ENCODE measurements at places on chromosomes 5 and 9. TPM values are rescaled to one million over a fixed set of nuclear protein-coding genes. Genes with fewer than 3 reads are reported as not detected.

- DNase-seq, result no peak
Measured at GRCh38 chr5:78811866-78812265, 163.3 kb upstream of the LHFPL2 start.

PTCH1 gene
- total RNA-seq, result 6.3 TPM

- DNase-seq, result no peak
Measured at GRCh38 chr9:127539982-127540663, 72.0 kb upstream of the STXBP1 start.

CBY3 gene
- total RNA-seq, result 0.61 TPM

DNA sequence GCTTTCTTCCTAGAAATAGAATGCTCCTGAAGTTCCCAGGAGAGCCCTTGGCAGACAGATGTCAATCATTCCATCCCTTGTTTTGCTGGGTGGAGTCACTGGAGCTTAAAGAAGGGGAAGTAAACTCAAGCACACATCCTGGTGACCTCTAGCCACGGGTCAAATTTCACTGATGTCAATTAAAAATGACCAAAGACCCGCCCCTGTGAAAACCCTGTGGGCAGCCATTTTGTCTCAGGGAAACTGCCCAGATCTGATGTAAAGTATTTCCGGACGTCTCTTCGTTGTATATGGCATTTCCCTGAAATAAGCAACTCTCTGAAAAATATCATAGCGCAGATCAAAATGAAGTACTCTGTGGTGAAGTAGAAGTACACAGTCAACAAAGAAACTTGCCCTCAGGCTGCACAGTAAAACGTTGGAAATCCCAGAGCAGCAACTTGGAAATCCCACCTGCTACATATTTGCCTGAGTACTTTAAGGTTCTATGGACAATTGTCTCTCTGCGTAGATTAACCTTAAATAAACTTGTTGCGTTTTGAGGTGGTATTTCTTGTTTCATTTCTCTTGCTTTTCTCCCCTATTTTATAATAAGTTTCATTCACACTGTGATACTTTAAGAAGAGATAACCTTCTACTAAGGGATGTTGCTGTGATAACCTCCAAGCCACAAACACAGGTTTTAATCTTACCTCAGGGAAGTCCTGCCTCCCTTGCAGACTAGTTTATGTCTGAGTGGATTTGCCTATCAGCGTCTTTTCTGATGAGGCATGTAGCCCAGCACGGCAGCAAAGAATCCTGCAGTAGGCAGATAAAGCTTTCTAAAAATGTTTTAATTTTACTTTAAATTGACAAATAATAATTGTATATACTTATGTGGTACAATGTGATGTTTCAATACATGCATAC is 60.9 kb upstream of the PIP5K1B start:
- no peak for DNase-seq

DNA sequence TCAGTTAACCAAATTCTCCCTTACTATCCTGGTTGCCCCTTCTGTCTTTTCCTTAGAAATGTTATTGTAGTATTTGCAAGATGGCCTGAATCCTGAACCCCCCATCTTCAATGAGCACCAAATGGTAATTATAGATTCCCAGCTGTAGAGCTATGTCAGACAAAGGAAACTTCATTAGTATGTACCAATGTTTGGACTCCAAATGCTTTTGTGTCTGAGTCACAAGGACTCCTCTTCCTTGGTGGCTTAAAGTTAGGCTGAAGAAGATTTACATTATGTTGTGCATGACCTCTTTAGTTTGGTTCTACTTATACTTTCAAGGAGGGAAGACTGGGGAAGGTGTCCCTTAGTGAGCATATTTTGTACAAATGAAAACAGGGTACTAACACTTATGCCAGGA is 105.9 kb upstream of the CDKN2B start:
- DNase-seq, result no peak

PCDHB5 gene
- not detected for total RNA-seq

ANKRD33B gene
- 9.9 TPM for total RNA-seq

FGD3 gene
- total RNA-seq, result 41.3 TPM

- DNase-seq, result no peak
Measured at GRCh38 chr9:130955947-130956621, 17.0 kb upstream of the FIBCD1 start.

CEL gene
- total RNA-seq, result 1.0 TPM

- DNase-seq, result peak; percentile 56
Measured at GRCh38 chr5:40679913-40680681, at the start of gene PTGER4. Gene PTGER4 (plus strand): TSS chr5:40679915. CDS start chr5:40680994, 1,079 bp downstream.

PAX5 gene
- 0.15 TPM for total RNA-seq

Measured in activated CD4-positive, alpha-beta memory T cell treated with anti-CD3 and anti-CD28 coated beads for 36 hours (primary cell).